ENCODE measurements at places on chromosomes 7 and 10.

- no peak for DNase-seq
Observed at GRCh38 chr7:45420843-45421495, 153.2 kb upstream of the ADCY1 start.

DNA sequence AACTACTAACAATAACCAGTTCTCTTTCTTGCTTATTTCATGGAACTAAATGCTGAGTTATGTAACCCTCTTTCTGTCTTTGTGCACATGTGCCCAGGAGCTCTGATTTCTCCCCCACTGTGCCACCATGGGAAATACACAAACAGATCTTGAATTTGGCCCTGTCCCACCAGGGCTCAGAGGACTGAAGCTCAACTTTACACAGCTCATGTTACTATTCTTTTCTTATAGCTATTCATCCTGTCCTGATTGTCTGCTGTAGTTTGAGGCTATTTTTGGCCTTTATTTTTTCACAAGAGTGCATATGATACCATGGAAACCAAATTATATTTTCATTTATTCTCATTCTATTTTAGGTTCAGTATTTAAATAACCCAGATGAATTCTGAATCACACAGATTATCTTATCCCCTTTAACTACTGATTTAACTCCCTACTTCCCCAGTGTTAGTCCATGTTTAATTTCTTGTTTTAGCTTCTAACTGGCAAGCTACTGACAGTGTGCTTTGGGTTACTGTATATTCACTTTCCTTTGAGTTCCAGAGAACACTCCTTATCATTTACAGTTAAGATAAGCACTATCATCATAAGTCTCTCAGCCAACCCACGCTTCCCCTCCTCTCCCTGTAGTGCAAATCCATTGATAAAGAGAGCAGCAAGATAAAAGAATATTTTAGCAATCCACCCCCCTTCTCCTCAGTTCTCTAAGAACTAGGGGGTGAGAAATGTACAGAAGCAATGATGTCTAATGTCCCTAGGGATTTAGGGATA, 71.8 kb upstream of the GSDME start:
- DNase-seq, result no peak

- DNase-seq, result no peak
Observed at GRCh38 chr10:99929360-99929759, 80.4 kb downstream of the DNMBP start.

DNA sequence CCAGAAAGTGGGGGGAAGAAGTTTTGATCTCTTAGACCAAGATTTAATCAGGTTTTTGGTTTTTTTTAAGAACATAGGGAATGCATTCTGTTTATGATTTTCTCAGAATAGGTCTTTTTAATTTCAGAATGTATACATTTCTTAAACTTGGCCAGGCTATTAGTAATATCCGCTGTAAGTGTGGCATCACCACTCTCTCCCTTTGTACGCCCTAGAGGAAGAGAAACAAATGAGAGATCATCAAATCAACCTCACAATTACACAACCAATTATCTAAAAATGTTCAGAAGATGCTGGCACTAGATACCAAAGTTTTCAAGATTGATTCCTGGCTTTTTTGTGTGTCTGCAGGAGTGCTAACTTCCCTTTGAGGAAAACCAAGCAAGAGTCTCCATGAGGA, 70.0 kb downstream of the KLF6 start:
- DNase-seq, result no peak

DNA sequence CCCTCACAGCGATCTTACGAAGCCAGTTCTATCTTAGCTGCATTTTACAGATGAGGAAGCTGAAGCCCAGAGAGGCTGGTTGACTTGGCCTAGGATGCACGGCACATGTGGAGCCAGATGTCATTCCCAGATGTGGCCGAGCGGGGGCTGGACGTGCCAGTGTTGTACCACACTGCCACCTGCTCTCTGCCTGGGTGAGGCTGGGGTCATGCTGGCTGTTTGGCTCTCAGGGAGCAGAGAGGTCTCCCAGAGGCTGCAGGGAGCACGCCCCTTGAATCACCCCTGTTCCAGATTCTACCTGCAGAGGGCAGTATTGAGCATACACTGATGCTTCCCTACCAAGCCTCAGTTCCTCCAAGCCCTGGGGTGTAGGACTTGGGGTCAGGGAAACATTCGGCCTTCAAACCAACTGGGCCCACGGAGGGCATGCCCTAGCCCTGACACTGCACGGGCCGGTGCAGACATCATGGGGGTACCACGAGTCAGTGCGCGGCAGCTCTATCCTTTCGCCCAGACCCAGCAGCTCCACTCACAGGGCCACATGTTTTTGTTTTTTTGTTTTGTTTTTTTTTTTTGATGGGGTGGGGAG, 3.8 kb upstream of the GTF2IRD1 start:
- peak; percentile 82 for DNase-seq

DNA sequence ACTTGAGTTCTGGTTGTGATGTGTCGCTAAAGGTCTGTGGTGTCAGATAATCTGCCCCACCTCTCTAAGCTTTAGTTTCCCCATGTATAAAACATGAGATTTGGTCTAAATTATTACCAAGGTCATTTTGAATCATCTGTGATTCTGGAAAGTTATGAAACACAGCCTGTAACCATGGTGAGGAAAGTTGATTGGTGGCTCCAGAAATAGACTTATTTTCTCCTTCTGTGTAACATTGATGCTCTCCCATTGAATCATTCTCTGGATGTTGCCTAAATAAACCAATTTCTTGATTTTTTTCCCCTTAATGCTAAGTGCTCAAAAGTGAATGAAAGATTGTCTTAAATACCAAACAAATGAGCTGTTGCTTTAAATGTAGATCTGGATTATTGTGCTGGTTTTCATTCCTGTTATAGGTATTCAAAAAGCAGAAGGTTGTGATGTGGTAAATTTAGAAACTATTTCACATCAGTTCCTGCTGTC, 30.0 kb upstream of the PCGF5 start:
- DNase-seq, result no peak

DNA sequence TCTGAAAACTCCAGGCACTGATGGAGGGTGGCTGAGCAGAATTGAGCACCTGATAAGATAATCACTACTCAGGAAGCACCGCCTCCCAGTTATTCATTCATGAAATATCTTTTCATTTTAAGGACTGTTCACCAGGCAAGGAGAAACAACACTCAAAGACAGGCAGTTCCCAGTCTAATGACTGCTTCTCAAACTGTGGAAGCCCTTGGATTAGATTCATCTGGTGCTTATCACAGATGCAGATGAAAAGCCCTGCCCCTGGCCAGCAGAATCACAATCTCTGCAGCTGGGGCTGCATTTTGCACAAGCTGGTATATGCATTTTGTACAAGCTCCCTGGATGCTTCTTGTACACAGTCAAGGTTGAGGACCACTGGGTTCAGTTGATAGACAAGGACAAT, 109.7 kb downstream of the ELMO1 start:
- DNase-seq, result no peak

GRCh38 chr10:127198721-127199120, 2.3 kb upstream of the INSYN2A start:
- DNase-seq, result no peak

DNA sequence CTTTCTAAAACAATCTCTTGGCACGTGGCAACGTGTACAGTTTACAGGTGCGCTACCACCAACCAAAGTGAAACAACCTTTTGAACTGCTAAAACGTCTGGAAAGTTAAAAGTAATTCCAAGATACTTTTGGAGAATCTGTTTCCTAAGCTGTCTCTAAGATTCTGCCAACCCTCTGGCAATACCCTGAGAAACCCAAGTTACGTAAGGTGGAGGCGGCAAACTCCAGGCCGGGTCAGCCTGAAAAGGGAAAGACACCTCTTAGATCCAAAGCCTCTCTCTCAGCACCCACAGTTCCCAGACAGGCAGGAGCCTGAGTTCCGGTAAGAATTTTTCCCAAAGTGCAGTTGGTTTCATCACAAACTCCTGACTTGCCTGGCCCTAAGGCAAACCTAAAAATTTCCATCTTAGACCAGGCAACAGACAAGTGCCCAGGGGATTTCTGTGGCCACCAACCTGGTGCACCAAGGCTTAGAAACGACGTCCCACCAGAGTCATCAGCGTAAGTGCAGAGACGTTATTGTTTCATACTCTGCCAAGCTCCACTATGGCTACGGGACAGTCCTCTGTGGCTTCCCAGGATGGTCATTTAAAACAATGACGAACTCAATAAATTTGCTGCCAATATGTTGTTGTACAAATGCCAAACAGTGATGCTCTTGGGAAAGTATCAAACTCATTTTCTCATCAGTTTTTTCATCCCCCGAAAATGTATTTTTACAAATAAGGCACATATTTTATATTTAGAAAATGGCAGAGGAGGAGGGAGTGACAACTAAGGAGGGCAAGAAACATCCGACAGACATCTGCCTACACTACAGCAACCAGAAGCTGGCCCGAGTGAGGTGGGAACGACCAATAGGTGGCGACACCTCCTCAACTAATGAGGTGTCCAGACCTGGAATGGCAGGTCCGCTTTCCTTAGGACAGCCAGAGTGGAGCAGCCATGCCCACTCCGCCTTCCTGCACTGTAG, 205.8 kb upstream of the FRMD4A start:
- peak; percentile 56 for DNase-seq

DNA sequence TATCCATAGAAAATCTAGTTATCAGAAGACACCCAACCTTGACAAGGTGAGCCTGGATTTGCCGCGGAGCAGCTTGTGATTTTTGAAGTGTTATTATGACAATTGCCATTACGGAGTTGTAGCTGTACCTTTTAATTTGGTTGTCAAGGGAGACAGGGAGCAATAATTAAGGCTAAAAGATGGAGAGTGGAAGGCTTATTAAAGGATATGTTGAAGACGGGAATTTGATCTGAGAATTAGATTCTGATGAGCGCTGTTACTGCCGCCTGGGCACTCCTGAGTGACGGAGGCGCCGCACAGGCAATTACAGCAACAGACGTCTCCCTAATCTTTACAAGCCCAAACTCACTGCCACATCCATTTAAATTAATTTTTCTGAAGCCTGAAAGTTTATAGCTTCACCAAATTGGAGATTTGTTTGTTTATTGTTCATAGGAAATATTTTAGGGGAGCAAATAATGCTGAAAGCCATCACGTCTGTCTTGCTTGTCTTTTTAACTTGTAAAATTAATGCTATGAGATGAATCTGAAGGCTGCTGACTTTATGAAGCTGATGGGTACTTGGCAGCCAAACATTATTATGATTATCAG, 475.0 kb upstream of the ADARB2 start:
- DNase-seq, result no peak

DNA sequence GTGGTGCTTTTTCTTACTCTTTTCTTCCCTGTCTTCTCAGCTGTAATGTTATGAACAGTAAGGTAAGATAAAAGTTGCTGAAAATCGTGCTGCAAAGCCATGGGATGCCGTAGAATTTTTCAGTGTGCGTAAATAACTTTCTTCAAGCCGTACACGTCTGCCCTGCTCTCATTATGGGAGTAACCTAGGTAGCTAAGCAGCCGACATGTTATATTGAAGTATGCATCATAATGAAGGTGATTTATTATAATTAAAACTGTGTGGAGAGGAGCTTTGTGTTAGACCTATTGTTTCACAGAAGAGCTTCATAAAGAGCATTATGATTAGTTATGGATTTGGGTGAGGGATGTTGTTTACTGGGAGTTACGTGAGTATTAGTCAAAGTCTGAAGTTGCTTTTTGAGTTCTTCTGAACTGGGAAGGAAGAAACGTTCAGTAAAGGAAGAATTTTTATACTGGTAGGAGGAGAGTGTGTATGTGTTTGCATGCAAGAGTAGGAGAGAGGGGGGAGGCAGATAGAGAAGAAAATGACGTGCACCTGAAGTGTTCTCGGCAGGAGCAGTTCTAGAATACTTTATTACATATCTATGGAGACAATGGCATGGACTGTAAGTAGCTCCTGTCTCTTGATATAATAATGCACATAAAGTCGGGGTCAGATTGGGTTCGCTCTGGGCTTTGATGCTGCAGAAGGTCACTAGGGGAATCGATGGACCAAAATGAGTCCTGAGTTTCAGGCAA, 56.3 kb downstream of the POU6F2 start:
- DNase-seq, result no peak

DNA sequence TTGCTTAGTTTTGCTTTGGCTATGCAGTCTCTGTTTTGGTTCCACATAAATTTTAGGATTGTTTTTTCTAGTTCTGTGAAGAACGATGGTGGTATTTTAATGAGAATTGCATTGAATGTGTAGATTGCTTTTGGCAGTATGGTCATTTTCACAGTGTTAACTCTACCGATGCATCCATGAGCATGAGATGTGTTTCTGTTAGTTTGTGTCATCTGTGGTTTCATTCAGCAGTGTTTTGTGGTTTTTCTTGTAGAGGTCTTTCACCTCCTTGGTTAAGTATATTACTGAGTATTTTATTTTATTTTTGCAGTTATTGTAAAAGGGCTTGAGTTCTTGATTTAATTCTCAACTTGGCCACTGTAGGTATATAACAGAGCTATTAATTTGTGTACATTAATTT, 78.2 kb upstream of the ZNF92 start:
- DNase-seq, result no peak

DNA sequence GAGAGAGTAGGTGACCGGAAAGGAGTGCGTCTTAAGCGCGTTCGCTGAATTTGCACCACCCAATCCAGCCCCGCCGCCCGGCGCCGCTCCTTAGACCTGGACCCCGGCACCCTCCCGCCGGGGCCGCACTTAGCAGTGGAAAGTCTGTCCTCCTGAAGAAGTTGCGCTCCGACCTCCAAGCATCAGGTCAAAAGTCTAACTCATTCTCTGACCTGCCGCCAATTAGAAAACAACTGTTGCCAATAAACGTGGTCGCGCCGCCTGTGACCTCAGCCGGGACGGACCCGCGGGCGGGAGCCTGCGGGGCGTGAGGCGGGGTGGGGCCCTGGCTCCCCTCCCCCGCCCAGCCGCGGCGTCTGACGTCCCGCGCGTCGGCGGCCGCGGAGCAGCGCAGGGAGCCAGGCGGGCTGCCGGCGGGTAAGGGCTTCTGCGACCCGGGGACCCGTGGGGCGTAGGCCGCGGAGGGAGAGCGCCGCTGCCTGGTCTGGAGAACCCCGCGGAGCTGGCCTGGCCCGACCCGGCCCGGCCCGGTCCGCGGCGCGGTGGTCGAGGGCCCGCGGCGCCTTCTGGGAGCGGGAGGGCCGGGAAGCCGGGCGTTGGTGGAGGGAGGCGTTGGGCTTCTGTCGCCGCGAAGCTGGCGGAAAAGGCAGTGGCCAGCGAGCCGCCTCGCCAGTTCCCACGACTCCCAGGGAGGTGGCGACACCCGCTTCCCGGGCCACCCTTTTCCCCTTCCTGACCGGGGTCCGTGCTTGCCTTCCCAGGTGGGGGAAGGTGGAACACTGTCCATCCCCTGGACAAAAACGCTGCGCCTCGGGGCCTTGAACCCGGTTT, at the start of gene BCAP29:
BCAP29 (plus strand) TSS at position 362 of the 831 bp plus-strand sequence. CDS start 527 bp downstream, outside the sequence.
- peak; percentile 60 for DNase-seq

- DNase-seq, result no peak
Observed at GRCh38 chr7:130901209-130901783, 167.3 kb upstream of the KLF14 start.

DNA sequence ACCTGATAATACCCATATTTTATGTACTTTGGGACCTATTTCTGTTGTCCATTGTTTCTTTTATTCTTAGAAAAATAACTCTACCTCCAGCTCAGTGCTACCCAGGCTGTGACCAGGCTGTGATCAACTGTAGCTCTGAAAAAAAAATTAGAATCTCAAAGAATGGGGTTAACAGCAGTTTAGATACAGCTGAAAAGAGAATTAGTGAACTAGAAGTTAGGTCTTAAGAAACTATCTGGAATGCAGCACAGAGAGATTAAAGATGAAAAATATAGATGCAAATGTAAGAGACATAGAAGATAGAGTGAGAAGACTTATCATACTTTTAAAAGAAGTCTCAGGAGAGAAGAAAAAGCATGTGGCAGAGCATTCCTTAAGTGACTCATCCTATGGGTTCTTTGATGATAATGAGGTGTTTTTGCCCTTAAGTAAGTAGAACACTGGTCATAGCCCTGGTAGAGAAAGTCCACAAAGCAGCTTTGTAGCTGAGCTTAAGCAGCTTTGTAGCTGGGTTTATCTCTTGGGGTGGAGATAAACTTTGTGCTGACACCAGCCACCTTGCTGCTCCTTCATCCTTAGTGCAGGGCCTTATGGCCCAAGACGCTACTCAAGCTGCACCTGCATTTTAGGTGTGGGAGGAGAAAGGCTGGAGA, 27.3 kb upstream of the SFRP5 start:
- DNase-seq, result no peak
